ENCODE measurements at places on chromosomes 1 and 21.

DNA sequence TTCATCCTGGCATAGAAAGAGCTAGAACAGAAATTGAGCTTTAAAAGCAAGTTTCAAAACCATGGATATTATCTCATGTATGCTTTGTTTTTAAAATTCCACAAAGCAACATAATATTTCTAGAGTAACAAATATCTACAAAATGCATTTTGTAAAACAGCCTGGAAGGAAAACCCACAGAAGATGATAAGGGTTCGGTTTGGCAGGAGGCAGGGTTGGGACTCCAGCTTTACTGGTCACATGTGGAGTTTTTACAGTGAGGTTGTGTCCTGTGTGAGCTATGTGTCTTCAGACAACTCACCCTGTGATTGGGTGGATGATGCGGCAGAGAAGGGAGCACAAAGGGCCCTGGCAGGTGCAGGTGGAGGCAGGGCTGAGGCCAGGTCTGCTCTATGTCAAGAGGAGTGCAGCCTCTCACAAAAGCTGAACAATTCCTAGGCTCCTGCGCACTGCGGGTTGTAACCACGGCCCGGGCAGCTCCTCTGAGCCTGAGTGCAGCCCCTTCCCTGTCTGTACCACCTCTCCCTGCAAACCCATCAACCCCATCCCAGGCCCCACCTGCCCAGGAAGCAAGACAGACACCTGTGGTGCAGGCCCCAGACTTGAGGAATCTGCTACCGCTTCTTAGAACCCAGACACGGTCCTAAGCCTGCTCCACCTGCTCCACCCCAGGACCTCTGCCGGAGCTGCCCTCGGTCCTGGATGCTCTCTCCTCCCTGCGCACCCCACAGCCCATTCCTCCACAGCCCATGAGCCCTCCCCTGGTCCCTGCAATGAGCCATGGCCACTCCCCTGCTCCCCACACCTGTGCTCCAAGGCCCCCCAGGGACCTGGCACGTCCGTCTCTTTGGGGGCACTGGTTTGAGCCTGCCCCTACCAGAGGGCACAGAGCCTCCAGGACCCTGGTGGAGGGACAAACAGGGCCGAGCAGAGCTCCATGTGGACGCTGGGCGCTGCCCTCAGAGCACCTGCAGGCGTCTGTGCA, 2.8 kb upstream of the COL18A1 start:
- no peak for DNase-seq

DNA sequence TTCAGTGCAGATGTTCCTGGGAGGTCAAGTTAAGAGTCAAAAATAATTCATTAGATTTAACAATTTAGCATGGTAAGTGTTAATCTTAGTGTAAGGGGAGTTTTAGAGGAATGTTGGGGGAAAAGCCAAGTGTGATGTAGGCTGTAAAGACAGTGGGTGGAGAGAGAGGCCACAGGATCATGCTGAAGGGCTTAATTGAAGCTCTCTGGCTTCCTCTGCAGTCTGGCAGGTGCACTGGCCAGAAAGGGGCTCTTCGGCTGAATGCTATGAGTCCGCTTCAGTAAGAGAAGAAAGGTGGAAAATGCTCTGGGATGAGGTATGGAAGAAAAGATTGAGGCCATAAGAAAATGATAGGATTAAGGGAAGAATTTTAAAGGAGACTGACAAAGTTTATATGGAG, 3.0 kb downstream of the BRDT start:
- no peak for DNase-seq

GRCh38 chr1:23149114-23149513, 19.5 kb downstream of the LUZP1 start:
- no peak for DNase-seq

DNA sequence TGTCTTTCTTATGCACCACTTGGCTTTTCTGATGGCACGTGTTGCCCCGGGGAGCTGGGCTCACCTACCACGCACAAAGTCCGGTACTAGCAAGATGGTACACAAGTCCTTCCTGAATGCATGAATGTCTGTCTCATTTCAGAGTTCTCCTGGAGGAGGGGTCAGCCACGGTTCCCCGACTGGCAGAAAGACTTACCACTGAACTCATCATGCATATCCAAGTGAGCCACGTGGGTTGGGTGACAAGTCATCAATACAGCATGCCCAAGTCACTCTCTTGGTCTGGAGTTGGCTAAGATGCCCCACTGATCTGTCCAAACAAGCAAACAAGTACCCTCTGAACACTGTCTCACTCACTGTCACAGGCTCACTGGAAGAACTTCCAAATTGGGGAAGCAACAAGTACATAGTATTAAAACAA, 28.6 kb upstream of the MX1 start:
- no peak for DNase-seq

- no peak for DNase-seq
Measured at GRCh38 chr1:210377731-210378333, 49.1 kb downstream of the HHAT start.

- DNase-seq, result no peak
Measured at GRCh38 chr1:156682166-156682890, 5.1 kb upstream of the NES start.

DNA sequence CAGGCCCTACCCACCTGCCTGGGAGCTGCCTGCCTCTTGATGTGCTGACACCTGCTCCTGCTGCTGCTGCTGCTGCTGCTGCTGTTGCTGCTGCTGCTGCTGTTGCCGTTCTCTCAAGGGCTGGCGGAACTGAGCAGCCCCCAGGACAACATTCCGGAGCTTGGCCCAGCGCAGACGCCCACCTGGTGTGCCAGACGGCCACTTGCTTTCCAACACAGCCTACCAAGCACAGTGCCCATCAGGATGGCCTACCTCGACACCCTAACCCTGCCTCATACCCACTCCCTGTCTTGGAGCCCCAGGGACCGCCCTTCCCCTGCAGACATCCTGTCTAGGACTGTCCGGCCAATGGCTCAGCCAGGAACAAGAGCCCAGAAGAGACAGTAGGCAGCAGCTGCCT, 11.8 kb downstream of the DENND4B start:
- no peak for DNase-seq

- DNase-seq, result no peak
Measured at GRCh38 chr1:44464361-44464760, 59.3 kb downstream of the RNF220 start.

GRCh38 chr1:89259283-89259971, 13.2 kb downstream of the GBP5 start:
- no peak for DNase-seq

- DNase-seq, result no peak
Measured at GRCh38 chr1:226549094-226549936, 751 bp downstream of the STUM start.

DNA sequence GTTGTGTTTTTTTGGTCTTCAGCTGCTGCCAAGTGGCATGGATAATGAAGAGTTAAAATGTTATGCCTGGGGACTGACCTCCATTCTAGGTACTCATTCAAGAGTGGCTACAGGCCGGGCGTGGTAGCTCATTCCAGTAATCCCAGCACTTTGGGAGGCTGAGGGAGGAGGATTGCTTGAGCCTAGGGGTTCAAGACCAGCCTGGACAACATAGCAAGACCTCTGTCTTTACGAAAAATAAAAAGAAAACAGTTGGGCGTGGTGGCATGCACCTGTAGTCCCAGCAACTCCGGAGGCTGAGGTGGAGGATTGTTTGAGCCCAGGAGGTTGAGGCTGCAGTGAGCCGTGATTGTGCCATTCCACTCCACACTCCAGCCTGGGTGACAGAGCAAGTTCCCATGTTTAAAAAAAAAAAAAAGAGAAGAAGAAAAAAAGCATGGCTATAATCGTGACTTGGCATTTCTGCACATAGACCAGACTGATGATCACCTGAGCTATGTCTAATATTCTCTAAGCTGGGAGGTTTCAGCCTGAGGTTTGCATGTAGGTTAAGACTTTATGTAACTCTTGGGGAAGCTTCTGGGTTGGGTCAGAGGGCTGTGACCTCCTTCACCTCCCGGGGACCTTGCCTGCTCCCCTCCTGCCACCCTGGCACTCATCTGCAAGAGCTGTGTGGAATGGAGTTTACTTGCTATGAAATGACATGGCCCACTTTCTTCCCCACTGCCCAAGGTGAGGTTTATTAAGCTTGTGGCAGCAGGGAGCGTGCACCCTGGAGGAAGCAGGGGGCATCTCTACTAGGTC, 51.3 kb downstream of the DHRS3 start:
- no peak for DNase-seq

GRCh38 chr1:196063294-196063693, 544.9 kb downstream of the KCNT2 start:
- DNase-seq, result no peak

- no peak for DNase-seq
Measured at GRCh38 chr1:240030236-240030635, 61.4 kb upstream of the FMN2 start.

DNA sequence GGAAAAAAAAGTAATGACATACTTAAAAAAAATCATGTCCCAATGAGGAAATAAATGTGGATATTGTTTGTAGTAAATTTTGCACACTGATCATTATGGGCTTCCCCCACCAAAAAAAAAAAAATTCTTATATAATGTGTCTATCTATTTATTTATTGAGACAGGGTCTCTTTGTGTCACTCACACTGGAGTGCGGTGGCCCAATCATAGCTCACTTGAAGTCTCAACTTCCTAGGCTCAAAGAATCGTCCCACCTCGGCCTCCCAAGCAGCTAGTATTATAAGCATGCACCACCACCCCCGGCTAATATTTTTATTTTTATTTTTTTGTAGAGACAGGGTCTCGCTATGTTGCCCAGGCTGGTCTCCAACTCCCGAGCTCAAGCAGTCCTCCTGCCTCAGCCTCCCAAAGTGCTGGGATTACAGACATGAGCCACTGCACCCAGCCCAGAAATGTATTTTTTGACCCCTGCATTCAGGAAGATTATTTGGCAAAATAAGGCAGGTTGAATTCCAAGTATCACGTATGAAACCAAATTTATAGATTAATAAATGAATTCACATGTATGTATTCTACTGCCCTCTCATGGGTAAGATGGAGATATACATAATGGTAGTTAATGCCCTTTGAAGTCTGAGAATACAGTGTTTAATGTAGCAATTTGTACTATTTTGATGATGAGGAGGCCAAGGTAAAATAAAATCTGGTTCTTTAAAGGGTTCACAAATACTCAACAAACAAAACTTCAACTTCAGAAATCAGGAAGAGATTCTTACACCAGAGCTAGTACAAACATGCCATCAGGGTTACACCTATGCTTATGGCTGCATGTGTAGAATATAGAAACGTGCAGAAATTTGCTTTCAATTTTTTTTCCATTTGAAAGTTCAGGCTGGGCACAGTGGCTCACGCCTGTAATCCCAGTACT, 1.4 kb upstream of the DENND2C start:
- no peak for DNase-seq

DNA sequence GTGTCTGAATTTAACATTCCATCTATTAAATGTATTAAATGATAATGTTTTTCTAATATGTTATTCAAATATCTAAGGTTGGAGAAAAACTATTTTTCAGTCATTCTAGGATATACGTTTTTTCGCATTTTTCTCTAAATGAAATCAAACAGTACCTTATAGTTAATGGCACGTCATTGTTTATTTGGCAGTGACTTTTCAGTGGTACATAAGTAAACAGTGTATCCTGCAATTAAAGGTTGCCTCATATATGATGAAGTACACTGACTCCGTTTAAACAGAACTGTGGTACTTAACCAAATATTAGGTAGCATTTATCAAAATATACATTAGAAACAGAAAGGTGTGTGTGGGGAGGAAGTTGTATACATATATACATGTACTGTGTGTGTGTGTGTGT, 79.2 kb downstream of the EPS15 start:
- no peak for DNase-seq

- no peak for DNase-seq
Measured at GRCh38 chr21:31164713-31165694, 126.7 kb upstream of the KRTAP19-8 start.

DNA sequence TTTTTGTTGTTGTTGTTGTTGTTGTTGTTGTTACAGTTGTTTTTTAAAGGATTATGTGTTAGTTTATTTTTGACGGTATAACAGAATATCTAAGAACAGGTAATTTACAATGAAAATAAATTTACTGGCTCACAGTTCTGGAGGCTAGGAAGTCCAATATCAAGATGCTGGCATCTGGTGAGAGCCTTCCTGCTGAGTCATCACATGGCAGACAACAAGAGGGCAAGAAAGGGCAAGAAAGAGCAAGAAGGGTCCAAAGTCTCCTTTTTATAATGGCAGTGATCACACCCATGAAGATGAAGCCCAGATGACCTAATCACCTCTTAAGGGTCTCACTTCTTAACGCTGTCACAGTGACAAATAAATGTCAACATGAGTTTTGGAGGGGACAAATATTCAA, 142.1 kb downstream of the NEGR1 start:
- DNase-seq, result no peak

DNA sequence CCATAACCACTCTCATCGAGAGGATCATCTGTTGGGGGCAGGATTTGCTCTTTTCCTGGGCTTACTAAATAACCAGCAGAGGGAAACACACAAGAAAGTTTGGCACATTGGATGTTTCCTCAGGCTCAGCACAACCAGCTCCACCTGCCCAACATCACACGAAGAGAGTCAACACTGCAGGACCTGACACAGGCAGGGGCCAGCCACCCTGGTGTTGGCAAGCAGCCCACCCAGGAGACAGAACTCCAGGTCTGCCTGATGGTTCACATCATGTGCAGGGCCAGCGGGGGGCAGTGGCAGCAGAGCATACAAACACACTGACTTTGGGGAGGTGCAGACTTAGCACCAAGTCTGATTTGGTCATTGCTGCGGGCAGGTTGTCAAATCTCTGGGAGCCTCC, 182.3 kb upstream of the GALNT2 start:
- DNase-seq, result no peak

GRCh38 chr1:153951801-153952200, 5.3 kb upstream of the DENND4B start:
- no peak for DNase-seq

GRCh38 chr1:26858160-26858559, 4.8 kb upstream of the SFN start:
- DNase-seq, result no peak

DNA sequence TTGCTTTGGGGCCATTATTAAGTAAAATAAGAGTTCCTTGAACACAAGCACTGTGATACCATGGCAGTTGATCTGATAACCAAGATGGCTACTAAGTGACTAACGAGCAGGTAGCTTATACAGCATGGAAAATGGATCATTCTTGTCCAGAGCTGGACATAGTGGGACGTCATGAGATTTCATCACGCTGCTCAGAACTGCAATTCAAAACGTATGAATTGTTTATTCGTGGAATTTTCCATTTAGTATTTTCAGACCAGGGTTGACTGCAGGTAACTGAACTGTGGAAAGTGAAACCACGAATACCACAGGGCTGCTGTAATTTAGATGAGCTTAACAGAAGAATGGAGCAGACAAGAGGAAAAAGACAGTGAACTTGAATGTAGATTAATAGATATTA, 38.9 kb downstream of the CCDC18 start:
- no peak for DNase-seq
